Stimulated activated CD4-positive, alpha-beta T cell treated with anti-CD3 and anti-CD28 coated beads, Interleukin-15, amount 100 ng/mL, for 1 hour (primary cell): ENCODE measurements at places on chromosomes 2 and 18.

- DNase-seq = no peak
These were observed 101.6 kb upstream of the SLC1A4 start for GRCh38 chr2:64887565-64887964.

DNA sequence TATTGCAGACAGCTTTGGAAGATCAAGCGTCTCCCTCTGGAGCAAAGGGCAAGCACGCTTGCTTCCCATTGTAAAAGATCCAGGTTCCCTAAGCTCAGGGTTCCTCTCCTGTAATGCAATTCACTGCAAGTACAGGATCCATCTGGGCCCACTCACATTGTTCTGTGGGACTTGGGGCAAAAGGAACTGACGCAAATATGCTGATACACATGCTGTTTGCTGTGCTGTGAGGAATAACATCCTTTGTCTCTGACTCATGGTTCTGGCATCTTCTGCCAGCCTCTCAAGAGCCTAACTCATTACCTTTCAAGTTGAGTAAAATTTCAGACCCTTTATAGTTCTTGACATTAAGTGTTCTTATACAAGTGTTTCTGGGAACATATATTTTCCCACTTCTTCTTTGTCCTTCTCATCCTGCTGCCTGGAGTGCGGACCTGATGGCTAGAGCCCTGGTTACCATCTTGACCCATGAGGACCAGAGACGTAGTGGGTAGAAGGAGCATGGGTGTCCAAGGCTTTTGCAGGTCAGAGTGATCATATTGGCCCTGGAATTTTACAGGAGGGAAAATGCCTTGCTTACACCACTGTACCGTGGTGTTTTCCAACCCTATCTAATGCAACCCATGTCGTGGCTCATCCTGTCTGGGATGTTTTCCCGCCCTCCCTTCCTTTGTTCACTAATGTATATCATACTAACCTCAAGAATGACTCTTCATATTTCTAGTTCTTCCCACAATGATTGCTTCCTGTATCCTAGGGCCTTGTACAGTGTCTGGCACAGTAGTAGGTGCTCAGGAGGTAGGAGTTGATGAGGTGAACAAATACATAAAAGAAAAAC, 145.7 kb upstream of the GLI2 start:
- no peak for DNase-seq

DNA sequence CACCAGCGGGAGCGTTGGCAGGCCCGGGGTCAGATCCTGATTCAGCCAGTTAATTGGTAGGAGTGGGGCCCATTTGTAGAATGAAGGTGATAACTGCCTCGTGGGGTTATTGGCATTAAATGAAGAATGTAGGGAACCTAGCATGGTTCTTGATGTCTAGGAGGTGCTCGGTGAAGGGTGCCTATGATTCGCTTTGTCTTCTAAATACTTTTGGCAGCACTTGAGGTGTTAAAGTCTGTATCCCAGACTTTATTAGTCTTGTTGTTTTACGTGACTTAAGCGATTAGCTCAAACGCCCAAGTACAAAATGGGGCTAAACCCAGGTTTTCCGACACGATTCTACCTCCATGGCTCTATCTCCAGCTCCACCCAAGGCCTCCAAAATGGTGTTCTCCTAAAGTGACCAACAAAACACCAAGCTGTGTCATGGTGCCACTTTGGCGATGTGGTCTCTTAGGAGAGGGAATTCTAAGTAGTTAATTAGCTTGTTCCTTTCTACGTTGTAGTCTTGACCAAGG, 980 bp upstream of the PPP4R1 start:
- DNase-seq = no peak

DNA sequence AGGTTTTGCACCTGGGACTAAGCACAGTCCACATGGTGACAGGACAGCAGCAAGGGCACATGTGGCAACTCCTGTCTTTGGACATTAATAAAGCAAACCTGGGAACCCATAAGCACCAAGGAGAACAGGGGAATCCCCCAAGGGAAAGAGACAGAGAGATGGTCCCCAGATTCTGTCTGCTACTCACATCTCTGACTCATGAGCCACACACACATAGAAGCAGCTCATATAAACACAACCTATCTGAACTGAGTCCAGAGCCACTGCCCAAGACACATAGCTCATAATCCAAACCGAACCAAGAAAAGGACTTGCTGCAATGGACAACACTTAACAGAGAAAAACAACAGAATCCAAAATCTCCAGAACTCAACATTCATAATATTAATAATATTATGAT, 82.5 kb downstream of the OSBPL1A start:
- DNase-seq = no peak

DNA sequence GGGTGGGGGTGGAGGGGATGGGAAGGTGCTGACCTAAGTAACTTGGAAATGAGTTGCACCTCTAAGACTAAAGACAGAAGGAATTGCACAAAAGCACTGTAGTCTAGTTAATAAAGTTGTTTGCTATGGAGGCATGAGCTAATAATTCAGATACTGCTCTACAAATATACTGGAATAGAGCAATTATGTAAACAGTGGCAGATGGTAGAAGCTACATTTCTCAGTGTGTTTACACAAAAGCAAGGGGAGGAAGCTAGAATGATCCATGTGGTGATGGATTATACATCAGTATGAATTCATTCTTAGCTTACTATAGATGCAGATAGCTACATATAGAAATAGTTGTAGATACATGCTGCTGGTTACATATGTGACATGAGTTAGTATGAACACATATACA, 27.6 kb upstream of the UBE2F start:
- DNase-seq = no peak

DNA sequence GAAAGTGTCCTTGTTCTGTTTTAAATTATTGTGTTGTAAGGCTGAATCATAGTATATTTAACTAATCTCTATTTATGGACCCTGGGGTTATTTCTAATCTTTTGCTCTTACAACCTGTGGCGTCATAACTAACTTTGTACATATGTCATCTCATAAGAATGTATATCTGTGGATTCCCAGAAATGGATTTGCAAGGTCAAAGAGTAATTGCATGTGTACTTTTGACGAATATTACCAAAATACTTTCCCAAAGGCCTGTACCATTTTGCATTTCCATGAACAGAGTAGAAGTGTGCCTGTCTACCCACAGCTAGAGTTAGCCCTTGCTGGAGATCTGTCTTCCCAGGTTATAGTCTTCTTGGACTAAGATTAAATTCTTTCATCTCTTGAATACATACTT, 42.8 kb downstream of the SEMA4F start:
- DNase-seq = no peak

DNA sequence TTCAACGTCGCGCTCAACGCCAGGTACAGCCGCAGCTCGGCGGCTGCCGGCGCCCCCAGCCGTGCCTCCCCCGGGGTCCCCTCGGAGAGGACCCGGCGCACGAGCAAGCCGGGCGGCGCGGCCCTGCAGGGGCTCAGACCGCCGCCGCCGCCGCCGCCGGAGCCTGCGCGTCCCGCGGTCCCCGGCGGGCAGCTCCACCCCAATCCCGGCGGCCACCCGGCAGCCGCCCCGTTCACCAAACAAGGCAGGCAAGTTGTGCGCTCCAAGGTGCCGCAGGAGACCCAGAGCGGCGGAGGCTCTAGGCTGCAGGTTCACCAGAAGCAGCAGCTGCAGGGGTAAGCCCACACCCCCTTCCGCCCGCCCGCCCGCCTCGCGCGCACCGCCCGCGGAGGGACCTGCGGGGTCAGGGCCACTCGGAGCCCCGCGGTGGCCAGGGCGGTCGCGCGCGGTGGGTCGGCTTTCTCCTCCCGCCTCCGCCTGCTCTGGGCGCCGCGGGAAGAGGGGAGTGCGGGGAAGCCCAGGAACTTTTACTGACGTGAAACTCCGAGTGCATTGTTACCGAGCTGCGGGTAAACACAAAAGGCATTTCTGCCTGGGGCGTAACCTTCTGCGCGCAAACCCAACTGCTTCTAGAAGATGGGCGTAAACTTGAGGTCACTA, 861 bp downstream of the LTBP1 start:
- DNase-seq = peak; percentile 6
